Activated CD4-positive, alpha-beta T cell treated with anti-CD3 and anti-CD28 coated beads, Interleukin-10, Interleukin-2, amounts not matched to agents 100 ng/mL and 50 ng/mL, durations not matched to agents 16 hours and 8 hours (primary cell): ENCODE measurements at places on chromosomes 13 and 19.

GRCh38 chr13:33723365-33723764 is 94.6 kb upstream of the RFC3 start:
- no peak for DNase-seq

GRCh38 chr19:1624458-1624857 is 19.2 kb upstream of the UQCR11 start:
- peak; percentile 52 for DNase-seq

DNA sequence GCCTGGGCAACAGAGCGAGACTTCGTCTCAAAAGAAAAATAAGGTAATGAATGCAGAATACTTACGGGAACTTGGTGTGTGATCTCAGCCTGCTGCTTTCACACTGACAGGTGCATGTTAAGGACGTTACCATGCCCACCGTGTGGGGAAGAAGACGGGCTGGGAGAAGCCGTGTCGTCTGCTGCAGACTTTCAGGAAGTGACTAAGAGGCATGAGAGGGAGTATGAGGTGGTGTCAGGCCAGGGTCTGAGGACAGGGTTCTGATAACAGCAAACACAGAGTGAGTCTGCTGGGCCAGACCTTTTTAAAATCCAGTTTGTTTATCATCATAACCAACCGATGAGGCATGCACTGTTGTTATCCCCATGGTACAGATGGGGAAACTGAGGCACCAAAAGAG is 13.6 kb upstream of the GALP start:
- DNase-seq: peak; percentile 44

- peak; percentile 89 for DNase-seq
Observed at GRCh38 chr19:7533925-7534480, 1.5 kb upstream of the PNPLA6 start.

GRCh38 chr19:49761625-49762311 is 1.3 kb downstream of the TSKS start:
- peak; percentile 29 for DNase-seq

DNA sequence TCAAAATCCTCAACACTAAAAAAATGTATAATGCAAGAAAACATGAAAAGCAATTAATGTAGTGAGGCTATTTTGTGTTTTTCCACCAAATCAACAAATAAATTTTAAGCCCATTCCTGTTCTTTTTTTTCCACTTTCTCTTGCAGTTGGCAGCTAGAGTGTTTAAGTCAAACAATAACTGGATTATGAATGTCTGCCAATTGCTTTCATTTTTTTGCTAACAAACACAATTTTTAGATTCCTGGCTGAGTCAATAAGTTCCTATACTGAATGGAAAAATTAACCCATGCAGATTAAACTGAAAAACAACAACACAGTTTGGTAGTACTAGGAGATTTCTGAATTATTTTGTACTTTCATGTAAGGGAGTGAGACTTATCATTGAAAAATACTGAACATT is 232.4 kb downstream of the SLITRK5 start:
- DNase-seq: no peak

DNA sequence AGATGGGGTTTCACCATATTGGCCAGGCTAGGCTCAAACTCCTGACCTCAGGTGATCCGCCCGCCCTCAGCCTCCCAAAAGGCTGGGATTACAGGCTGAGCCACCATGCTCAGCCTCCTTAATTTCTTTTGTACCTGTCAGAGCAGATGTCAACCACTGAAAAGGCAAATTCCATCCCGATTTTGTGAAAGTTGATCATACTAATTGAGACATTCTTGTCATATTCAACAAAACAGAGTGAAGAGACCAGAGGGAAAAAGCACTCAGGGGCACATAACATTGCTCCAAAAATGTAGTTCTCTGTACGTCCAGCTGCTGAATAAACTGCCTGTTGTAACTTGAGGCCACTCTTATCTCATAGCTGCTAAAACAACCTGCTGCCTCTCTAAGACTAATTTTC is 27.4 kb upstream of the PSPC1 start:
- DNase-seq: no peak

GRCh38 chr13:37701972-37702371 is 103.4 kb upstream of the POSTN start:
- DNase-seq: no peak

GRCh38 chr13:97306106-97306505 is 84.0 kb downstream of the MBNL2 start:
- DNase-seq: no peak

- DNase-seq: no peak
Observed at GRCh38 chr19:51691584-51692428, 1.3 kb upstream of the SPACA6 start.

DNA sequence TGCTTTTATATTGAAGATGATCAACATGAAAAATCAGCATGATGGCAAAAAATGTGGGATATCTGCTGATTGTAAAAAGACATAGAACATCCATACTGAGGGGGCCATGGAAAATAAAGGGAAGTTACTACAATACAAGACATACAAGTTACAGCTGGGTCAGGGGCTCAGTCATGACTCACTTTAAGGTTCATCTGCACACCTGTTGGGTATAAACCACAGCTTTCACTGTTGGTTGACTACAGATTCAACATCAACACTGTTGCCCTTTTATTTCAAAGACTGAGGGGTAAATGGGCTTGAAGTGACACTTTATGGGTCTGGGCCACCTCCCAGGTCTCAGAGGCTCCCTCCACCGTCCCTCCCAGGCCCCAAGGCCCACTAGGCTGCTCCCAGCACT is 98.1 kb upstream of the IRS2 start:
- DNase-seq: no peak

DNA sequence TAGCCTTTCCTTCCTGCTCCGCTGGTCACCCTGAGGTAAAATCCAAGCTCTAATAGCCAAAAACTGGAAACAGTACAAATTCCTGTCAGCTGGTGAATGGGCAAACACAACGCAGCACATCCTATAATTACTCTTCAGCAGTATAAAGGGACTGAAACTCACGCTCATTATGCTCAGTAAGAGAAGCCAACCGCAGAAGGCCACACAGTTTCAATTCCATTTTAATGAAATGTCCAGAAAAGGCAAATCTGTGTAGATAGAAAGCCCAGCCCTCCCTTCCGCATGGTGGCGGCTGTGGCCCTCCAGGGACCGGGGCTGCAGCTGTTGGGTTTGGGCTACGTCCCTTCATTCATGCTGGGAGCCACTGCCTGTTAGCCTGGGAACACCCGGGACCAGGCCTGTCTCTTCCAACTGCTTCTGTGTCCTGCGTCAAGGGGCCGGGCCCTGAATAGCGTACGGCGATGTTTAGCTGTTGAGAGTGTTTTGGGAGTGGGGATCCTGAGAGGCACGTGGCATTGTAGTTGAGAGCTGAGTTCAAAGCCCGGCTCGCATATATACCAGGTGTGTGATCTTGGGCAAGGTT is 23.5 kb downstream of the NKPD1 start:
- DNase-seq: no peak

- DNase-seq: no peak
Observed at GRCh38 chr13:66805657-66806056, 424.5 kb downstream of the PCDH9 start.

DNA sequence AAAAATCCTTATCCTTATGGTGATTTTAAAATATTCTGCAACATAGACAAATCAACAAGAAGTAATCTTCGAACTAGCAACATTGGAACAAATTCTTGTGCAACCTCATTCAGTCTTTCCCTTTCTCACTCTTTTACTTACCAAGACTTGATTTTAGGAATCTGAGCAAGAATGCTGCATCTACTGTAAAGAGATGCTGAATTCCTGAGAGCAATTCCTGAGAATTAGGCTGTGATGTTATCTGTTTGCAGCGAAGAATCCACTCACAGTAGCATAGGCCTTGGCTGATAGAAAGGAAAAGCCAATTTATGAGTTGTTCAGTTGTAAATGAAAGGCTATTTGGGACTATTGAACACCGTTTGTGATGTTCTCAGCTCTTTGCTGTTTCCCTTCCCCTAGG is 144.3 kb downstream of the CRYL1 start:
- DNase-seq: no peak

GRCh38 chr13:41554626-41555386 is 97.5 kb downstream of the RGCC start:
- peak; percentile 80 for DNase-seq

DNA sequence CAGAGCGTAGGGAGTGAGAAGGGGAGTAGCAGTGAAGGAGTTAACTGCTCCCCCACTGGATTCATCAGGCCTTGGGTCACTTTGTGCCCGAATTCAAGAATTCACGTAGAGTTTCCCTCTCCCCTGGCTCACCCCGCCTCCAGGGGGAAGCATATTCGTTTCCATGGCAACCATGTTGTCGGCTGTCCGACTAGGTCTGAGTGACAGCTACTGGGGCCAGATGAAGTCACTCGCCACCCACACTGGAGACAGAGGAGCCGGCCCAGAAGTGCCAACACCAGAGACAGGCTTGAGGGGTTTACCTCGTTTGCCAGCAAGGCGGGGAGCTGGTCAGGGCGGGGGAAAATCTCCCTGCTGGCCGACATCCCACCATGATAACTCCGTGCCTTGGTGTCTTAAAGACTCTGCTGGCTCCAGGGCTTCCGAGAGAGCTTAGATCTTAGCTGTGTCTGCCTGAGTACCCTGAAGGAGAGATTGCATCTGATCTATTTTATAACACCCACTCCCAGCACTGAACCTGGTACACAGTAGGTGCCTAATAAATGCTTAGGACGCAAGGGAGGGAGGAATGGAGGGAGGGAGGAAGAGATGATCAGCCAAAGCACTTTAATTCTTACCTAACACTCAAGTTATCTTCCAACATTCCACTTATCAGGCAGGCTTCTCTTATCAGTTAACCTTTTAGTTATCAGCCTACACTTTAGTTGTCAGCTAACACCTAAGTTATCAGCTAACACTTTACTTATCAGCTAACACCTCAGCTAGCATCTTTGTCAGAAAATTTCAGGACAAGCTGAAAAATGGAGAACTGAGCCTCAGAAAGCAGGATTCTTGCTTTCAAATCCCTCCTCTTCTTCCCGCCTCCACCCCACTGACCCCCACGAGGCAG is 57.2 kb upstream of the ZNRF4 start:
- peak; percentile 1 for DNase-seq

DNA sequence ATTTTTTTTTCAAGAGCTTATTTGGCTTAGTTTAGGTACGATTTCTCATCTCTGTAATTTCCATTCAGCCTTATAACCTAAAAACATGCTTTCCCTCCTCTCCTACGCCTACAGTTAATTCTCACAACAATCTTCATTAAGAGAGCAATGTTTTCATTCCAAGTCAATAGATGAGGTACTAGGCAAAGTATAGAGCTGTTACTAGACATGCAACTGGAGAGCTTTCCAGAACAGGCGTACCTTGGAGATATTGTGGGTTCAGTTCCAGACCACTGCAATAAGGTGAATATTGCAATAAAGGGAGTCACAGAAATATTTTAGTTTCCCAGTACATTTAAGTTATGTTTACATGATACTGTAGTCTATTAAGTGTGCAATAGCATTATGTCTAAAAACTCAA is 34.8 kb downstream of the TGDS start:
- DNase-seq: no peak

DNA sequence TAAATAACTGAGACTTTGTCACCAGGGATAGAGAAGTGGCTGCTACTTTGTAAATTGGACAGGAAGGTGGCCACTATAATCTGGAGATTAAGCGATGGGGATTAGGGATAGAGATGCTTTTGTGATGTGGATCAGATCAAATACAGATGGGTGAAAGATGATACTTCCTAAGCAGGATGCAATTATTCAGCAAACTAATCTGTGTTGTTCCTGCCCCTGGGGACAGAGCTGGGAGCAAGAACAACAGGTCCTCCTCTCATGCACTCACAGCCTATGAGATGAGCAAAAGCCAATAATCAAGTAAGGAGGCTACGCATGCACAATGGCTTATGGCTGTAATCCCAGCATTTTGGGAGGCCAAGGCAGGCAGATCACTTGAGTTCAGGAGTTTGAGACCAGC is 4.6 kb downstream of the RGL3 start:
- no peak for DNase-seq

GRCh38 chr19:3314962-3315675 is 51.3 kb upstream of the NFIC start:
- DNase-seq: no peak

- DNase-seq: no peak
Observed at GRCh38 chr13:112132142-112132541, 65.2 kb downstream of the SOX1 start.

- DNase-seq: no peak
Observed at GRCh38 chr13:40381935-40382764, 284.3 kb downstream of the FOXO1 start.

DNA sequence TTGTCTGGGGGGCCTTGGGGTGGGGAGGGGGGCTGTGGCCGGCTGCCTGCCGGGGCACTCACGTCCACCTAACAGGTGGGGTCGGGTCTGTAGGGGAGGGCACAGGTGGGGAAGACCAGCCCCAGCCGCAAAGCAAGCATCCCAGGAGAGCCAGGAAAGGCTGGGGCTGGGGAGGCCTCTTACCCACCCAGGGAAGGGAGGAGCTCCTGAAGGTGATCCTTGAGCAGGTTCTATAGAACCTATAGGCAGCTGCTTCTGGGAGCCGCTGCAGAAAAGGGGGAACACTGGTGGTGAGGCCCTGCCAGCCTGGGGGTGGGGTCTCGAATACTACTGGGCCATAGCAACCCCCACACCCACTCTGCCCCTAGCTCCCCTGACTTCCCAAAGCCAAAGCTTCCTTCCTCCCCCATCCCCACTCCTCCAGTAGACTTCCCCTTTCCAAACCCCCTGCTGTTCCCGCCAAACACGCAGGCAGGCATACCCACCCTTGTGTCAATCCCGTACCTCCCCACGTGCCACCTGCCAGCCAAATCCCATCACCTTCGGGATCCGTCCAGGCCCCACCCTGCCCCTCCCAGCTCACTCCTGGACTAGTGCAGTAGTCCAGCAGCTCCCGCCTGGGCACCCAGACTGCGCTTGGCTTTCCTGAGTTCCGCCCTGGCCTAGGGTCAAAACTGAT is 5.6 kb downstream of the KLF16 start:
- no peak for DNase-seq

GRCh38 chr13:47337781-47338507 is 441.1 kb upstream of the HTR2A start:
- no peak for DNase-seq

DNA sequence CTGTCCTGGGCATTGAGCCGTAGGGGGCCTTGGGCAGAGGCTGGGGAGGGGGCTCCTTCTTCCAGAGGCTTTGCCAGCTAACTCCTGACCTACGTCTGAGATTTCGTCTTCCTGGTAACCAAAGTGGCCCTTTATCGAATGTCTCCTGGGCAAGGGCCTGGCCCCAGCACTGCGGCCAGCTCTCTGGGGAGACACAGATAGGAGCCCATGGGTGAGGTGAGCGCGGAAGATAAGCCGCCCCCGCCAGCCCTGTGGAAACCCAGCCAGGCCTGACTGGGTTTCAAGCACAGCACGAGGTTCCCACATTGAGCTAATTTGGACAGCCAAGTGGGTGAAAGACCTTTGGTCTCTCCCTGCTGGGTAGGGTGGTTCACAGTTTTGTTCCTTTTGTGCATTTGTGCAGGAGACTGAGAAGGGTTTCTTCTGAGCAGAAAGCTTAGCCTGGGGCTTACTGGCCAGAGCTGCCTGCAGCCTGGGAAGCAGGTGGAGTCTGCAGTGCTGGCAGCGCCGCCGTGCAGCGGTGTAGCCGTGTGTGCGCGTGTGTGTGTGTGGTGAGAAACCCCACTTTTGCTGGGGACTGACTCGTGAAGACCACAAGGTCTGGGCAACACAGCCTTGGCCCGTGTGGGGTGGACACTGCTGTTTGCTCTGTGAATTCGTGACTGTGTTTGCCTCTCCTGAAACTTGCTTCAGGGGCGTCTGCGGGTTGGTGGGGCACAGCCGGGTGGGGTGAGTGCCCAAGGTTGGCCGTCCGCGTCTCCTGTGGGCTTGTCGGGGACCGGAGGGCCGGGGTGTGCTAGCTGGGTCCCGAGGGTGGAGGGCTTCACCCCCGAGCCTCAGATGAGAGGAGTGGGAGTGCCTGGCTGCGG is 2.5 kb downstream of the BSG start:
- no peak for DNase-seq

GRCh38 chr13:99307648-99308339 is 595 bp upstream of the GPR183 start:
- DNase-seq: peak; percentile 93

GRCh38 chr13:71902676-71903075 is 35.7 kb upstream of the DACH1 start:
- no peak for DNase-seq
